ENCODE measurements at places on chromosomes 4 and X.

DNA sequence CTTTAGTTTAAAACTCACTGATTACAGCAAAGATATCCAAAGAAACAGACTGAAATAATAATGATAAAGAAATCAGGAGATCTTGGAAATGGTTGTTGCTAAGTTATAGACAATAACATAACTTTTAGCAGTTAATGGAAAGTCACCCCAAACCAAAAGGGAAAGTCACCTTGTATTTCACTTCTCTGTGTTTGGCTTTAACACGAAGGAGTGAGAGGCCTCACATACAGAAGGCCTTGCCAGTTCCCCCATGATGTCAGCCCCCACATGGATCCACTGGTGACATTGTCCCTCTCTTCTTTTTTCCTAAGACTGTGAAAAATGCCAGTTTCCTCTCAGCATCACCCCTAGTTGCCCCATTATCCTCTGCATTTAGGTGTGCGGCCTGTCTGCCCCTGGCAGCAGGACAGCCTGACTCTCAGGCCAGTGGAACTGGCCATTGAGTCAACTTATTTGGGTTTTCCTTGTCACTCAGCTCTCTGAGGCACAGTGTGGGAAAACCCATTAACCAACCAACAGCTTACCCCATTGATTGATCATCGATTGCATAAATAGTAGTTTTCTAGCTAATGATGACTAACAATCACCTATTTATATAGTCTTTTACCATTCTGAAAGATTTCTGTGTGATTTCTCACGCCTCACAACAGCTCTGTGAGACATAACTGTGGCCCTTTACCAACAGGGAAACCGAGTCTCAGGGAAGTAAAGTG lies 308.1 kb downstream of the PTTG2 start:
- DNase-seq, result no peak

GRCh38 chr4:86965019-86965976 lies 30.5 kb downstream of the AFF1 start:
- DNase-seq, result no peak

DNA sequence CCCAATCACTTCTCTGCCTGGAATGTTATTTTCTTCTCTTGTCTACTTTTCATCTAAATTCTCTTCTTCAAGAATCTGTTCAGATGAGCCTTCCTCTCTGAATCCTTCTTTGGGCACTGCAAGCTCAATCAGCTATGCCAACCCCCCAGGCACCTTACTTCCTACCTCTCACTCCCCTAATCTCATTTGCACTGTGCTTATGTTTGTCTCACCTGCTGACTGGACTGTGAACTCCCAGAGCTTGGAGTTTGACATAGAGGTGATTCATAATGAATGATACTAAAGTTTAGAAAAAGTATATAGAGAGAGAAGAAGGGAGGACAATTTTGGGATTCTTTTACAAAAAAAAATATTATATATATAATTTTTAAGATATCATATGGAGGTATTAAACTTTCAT lies 36.3 kb downstream of the ANXA10 start:
- no peak for DNase-seq

- DNase-seq, result no peak
Observed at GRCh38 chr4:136670265-136670664, 862.0 kb downstream of the PCDH18 start.

- DNase-seq, result no peak
Observed at GRCh38 chrX:69051901-69052300, 113.4 kb downstream of the PJA1 start.

- no peak for DNase-seq
Observed at GRCh38 chr4:77525538-77525937, 80.1 kb upstream of the CXCL13 start.

DNA sequence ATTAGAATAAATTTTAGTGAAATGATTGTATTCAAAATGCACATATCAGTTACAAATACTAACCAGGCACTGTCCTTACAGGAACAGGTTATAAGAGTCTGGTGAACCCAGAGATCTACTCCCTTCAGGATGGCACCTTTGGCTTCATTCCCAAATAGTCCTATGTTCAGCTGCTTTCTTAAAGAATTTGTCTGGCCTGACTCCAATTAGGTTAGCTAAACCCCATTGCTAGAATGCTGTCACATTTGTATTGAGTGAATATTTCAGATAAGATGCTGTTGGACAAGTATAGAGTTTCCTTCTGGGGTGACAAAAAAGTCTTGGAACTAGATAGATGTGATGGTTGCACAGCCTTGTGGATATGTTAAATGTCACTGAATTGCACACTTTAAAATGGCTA lies 69.4 kb downstream of the EFHC2 start:
- DNase-seq, result no peak

DNA sequence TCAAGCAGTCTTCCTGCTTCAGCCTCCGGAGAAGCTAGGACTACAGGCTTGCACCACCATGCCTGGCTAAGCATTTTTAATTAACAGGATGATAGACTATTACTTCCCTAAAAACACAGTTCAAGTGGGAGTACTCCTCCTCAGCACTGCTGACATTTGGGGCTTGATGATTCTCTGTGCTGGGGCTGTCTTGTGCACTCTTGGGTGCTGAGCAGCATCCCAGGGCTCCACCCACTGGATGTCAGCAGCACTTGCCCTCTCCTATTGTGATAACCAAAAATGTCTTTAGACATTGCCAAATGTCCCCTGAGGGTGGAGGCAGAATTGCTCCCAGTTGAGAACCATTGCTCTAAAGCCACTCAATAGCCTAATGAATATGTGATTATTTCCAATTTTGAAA lies 60.4 kb downstream of the CLCN4 start:
- DNase-seq, result no peak

GRCh38 chrX:48522291-48522690 lies 683 bp downstream of the EBP start:
- no peak for DNase-seq

GRCh38 chr4:1476140-1476513 lies 69.9 kb upstream of the NKX1-1 start:
- DNase-seq, result no peak

GRCh38 chr4:48780865-48781214 lies 761 bp upstream of the FRYL start:
- DNase-seq, result peak; percentile 40

DNA sequence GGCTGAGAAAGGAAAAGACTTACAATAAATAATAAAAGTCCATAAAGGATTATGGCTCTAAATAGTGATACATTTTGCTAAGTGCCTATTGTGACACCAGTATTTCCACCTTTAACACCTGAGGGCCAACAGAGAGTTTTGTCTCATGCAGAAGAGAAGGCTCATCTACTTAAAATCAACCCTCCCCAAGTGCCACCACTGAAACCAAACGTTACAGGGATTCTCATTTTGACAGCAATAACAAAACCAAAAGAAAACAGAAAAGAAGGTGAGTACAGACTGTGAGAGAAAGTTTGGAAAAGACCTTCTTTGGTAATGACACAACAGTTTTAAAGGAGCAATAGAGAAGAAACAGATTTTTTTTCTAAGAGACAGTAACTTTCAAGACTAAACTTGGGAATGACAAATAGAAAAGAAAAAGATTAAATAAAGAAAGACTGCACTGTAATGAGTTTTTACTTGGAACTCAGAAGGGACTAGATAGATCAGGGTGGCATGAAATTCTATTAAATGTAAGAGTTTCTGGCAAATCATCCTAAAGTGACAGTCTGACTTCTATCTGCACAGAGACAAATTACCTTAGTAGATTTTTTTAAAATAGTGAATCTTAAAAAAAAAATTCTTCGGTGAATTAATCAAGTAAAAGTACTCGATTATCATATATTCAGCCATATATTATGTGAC lies 109.7 kb downstream of the ZNF827 start:
- DNase-seq, result no peak

DNA sequence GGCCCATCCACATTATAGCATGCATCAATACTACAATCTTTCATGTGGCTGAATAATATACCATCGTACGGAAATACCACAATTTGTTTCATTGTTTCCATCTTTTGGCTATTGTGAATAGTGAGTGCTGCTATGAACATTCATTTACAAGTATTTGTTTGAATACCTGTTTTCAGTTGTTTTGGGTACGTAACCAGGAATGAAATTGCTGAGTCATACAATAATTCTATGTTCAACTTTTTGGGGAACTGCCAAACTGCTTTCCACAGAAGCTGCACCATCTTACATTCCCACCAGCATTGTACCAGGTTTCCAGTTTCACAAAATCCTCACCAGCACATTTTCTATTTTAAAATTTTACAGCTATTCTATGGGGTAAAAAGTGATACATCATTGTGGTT lies 28.5 kb upstream of the MANBA start:
- no peak for DNase-seq

GRCh38 chr4:121056066-121056465 lies 16.3 kb downstream of the NDNF start:
- no peak for DNase-seq

GRCh38 chrX:129000797-129001196 lies 522.5 kb downstream of the SMARCA1 start:
- no peak for DNase-seq

DNA sequence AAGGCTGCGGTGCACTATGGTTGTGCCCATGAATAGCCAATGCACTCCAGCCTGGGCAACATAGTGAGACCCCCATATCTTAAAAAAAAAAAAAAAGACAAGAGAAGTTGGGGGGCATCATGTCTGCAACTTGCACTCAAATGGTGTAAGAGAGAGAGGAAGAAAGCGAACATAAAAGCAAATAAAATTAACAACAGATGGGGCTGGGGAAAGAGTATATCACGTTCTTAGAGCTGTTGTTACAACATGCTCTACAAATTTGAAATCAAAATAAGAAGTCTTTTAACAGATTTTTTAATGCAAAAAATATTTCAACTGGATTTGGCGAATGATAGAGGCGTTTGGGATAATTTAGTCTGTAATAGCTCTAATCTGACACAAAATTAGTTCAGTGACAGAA lies 144.9 kb downstream of the FNIP2 start:
- DNase-seq, result no peak

GRCh38 chr4:77001907-77002306 lies 52.4 kb downstream of the SEPTIN11 start:
- no peak for DNase-seq

Measured in activated naive CD4-positive, alpha-beta T cell treated with Interleukin-2 at 50 U/mL for 16 hours (primary cell).